AG09309 (cell line): ENCODE measurements at places on chromosomes 1 and 21.

GRCh38 chr1:212514782-212515181, 82.1 kb downstream of the NENF start:
- DNase-seq: no peak

DNA sequence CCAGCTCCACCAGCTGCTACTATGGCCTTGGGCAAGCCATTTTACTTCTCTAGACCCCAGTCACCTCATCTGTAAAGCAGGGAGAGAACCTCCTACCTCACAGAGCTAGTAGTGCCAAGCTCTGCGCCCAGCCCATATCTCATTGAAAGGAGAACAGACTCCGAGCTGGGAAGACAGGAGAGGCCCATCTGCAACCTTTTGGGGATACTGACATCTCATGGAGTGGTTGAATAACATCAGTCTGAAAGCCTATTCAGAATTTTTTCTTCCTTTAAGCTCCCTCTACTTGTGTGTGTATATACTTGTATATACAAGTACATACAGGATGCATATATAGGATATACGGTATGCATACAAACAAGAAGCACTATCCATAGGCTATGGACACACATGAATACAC, 279.5 kb upstream of the POU3F1 start:
- no peak for DNase-seq

GRCh38 chr1:223189903-223190724, 47.1 kb upstream of the TLR5 start:
- peak; percentile 49 for DNase-seq

GRCh38 chr1:159315381-159315780, 13.2 kb downstream of the FCER1A start:
- no peak for DNase-seq

- DNase-seq: no peak
These were observed 1058.0 kb upstream of the ADGRL4 start for GRCh38 chr1:80064524-80064923.

DNA sequence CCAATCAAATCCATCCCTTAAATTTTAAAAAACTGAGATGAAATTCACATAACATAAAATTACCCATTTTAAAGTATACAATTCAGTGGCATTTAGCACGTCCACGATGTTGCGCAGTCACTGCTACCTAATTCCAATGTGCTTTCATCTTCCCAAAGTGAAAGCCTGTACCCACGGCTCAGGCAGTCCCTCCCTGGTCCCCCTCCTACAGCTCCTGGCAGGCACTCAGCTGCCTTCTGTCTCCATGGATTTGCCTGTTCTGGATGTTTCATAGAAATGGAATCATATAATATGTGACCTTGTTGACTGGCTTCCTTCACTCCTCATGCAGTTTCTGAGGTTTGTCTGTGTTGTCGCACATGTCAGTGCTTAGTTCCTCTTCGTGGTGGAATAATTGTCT, 386.3 kb downstream of the CAMTA1 start:
- no peak for DNase-seq

DNA sequence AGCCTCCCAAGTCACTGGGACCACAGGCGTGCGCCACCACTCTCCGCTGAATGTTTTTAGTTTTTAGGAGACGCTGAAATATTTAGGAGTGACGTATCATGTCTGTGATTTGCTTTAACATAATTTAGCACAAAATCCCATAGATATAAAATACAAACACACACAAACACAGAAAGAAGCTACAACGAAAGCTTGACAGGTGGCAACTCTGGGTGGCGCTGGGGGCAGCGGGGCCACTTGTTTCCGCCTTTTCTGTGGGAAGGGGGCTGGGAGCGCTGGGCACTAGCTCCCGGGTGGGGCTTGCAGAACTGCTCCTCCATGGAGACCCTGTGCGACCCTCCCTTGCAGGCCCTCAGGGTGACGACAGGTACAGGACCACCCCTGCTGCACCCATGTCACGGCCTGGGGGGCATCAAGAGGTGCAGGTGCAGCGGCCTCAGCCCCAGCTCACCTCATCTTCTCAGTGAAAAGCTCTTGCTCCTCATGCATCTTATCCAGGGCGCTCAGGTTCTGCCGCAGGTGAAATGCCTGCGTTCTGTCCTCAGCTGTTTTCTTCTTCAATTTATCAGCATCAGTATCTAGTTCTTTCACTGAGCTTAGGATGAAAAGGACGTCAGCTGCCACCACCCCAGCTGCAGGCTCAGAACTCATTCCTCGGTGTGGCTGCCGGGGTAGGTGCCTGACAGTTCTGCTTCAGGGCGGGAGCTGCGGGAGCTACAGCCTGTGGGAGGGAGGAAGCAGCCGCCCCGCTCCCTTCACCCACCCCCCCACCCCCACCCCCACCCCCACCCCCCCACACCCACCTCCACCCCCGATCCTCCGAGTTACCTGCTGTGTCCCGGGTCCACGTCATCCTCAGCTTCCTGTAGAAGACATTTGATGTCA, 15.3 kb downstream of the CFAP74 start:
- no peak for DNase-seq

- no peak for DNase-seq
These were observed 42.7 kb upstream of the RGS2 start for GRCh38 chr1:192766009-192766625.

DNA sequence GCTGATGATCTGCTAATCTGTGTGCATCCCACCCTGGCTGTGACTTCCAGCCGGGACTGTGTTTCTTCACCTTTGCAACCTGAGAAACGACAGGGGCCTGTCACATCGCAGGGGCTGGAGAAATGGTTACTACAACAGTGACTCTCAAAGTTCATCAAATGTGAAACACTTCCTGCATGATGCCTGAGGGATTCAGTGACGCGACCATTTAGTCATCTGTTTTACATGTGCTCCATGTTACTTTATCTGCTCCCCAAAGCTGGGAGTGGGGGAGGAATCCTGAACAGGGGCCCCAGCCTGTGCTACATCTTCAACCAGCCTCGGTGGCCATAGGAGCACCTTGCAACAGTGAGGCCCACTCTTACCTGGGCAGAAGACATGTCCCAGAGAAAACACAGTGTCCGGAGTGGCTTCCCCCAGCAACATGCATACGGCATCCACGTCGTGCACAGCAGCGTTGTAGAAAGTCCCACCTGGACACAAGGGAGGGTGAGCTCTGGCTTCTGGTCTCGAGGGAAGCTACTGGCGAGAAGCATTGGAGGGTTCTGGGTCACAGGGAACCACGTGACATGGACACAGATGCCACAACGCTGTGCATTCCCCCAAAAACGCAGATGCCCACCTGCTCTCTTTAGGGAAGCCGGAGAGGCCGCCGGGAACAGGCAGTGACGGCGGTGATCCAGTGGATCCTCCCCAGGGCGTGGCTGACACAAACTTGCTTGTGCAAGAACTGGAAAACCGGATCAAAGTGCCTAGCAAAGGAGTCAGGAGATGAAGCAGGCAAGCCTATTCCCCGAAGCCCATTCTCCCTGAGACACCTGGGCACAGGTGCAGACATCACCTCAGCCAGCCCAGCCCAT, 9.6 kb upstream of the CCDC27 start:
- no peak for DNase-seq

- DNase-seq: no peak
These were observed 4.8 kb upstream of the DNAJC28 start for GRCh38 chr21:33496345-33496744.

DNA sequence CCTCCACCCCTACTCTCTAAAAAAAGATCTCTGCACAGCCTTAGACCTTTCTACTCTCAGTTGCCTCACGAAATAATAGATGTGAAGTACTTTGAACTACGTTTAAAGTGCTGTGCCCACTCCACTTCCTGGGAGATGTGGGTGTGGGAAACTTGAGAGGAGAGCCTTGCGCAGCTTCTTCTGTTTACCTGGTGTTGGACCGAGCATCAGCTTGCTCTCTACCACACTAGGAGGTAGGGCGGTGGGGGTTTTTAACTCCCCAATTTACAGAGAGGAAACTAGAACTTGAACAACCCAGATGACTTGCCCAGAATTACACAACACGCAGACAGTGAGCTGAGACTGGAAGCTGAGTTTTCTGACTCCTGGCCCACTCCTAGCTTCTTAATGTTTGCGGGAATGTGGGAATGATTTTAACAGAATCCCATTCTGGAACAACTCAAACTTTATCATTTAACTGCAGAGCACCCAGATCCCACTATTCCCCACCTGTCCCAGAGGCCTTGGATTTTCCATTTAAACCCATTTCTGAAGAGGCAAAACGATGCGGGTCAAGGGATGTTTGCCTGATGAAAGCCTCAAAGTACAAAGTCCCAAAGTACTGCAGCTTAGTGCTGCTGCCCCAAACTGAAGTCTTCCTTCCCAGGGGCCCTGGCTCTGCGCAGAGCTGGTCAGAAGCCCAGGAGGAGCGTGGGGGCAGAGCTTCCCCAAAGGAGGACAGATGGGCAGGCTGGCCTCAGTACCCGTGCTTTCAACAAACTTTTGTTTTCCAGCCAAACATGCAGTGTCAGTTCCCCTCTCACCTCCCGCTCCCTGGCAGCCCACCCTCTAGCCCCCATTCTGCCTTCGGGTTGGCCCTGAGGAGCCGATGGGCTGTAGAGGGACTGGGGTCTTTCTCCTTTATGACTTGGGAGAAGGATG, 19.0 kb downstream of the BTG2 start:
- DNase-seq: no peak

DNA sequence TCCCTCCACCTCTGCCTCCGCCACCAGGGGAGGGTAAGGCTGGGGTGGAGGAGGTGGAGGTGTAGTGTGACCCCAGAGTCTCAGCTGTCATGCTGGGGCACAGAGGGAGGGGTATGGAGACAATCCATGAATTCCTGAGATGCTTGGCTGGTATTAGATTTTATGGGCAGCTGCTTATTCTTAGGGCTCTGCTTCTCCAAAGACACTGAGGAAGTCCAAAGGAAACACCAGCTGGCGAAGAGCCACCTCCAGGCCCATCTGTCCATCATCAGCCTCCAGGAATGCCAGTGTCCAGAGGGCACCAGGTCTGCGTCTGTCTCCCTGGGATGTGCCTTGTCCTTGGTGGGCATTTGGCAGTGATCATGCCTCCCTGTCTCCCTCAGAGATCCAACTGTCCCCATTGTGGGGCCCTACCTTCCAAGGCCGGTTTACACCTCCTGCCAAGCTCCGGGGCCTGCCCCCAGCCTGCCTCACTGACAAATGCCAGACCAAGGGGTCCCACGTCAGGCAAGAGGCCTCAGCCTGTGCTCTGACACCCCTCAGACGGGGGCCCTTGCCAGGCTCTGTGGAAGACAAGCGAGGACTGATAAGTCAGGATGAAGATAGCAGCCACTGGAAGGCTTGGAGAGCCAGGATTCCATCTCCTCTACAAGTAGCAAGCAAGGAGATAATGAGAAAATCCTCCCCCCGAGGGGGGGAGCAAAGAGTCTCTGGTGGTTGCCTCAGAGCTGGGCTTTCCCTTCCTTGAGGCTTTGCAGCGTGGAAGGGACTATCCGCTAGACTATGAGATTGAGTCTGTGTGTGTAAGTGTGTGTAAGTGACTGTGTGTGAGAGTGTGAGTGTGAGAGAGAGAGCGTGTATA, 1.6 kb downstream of the TNNI1 start:
- no peak for DNase-seq

DNA sequence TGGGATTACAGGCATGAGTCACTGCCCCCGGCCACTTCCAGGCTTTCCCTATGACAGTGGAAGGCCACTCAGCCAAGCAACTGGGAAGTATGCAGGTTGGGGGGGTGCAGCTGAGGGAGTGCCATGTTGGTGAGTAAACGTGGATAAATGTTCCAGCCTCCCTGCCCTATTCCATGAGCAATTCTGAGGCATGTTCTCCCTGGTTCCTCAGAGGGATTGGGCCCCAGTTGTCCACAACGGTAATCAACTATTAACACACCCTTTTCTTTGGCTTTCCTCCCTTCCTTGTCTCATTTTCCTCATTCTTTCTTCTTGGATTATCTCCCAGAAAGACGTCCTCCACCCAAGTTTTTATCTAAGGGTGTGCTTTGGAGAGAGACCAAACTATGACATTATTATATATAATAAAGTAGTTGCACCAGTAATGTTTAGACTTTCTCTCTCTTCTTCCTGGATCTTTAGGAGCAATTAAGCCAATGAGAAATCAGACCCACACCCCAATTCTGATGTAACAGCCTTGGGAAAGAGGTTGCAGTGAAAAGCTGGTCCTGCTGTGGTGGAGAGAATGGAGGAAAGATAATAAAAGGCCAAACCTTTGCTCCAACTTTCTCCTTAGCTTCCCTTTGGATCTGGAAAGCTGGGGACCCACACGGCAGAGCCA, 6.8 kb upstream of the SLAMF9 start:
- peak; percentile 79 for DNase-seq

GRCh38 chr21:34280959-34281358, 82.8 kb upstream of the KCNE2 start:
- no peak for DNase-seq

DNA sequence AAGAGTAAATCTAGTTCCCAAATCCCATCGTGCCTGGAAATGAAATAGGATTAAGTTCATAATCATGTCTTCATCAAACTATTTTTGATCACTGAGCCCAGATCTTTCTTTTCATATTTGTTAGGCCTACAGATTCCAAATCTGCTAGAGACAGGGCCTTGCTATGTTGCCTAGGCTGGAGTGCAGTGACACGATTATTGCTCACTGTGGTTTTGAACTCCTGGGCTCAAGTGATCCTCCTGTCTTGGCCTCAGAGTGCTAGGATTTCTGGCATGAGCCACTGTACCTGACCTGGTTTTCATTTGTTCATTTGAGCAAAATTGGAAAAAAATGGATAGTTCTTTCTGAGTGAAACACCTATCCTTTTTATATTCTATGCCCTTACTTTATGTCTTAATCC, 28.0 kb upstream of the DIPK1A start:
- no peak for DNase-seq

DNA sequence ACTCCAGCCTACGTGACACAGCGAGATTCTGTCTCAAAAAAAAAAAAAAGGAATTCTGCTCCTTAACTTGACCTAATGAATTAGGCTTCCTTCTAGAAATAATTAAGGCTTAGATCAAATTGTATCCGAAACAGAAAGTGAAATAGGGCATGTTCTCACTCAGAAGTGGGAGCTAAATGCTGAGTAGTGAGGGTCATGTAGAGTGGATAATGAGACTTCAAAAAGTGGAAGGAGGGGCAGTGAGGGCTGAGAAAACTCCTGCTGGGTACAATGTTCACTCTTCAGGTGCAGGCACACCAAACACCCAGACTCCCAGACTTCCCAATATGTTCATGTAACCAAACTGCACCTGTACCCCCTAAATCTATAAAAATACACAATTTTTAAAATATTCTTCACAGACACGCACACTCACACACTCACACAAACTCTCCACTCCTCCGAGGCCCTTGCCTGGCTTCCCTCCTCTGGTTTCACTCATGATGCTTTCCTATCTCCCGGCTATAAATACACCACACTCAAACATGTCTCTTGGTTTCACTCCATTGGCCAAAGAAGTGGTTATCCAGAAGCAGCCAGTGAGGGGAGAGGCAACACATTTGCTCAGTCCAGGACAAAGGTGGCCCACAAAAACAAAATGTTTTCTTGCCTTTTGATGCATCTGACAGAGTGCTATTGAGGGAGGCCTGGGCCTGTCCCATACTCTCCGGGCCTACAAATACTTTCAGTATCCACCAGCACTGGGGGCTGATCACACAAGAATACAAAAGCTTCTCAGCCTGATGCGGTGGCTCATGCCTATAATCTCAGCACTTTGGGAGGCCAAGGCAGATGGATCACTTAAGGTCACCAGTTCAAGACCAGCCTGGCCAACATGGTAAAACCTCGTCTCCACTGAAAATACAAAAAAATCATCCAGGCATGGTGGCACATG, 249.2 kb downstream of the TOMM20 start:
- DNase-seq: no peak
